ENCODE measurements at places on chromosomes 2 and 18.

GRCh38 chr2:217953011-217953481, 49.7 kb downstream of the TNS1 start:
- DNase-seq: no peak

GRCh38 chr2:240258685-240259084, 118.2 kb upstream of the OTOS start:
- DNase-seq: no peak

- peak; percentile 87 for DNase-seq
These were observed 165.0 kb downstream of the ANKRD44 start for GRCh38 chr2:197145471-197146056.

GRCh38 chr18:74930616-74931015, 278.3 kb downstream of the PTGR3 start:
- DNase-seq: no peak

GRCh38 chr2:239378021-239378917, 22.6 kb downstream of the HDAC4 start:
- DNase-seq: no peak

GRCh38 chr2:71348302-71348701, 16.7 kb downstream of the ZNF638 start:
- DNase-seq: peak; percentile 6

DNA sequence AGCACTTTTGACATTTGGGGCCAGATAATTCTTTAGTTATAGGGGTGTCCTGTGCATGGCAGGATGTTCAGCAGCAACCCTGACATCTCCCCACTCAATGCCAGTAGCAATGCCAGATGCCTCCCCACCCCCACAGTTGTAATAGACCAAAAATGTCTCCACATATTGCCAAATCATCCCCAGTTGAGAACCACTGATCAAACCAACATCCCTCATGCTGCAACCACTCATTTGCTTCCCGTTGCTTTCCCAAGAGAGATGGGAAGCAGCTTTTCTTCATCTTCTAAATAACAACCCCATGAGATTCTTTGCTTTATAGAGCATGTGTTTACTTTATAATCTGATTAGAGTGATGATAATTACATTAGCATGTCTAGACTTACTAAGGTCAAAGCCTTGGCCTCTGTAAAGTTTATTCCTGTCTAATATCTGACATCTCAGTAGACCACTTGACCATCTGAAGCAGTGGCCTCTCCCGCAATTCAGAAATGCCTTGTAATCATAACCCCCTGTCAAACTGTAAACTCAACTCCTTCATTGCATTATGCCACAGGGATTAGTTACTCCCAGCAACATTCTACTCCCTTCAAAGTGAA, 28.7 kb upstream of the C1D start:
- DNase-seq: no peak

DNA sequence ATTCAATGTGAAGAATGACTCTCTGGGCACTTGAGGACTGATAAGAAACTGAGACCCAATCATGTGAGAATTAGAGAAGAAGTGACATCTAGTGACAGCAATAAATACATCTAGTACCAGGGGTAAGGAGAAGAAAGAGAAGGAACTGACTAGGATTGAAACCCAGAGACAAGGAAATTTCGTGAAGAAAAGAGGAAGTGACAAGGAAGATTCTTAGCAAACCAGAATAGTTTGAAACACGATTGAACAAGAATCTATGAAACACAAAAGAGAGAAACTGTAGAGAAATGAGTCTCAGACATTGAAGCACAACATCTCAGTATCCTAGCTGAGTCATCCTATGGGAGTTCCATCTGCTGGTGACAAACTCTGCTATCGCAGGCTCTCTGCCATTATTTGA, 571.9 kb upstream of the PKDCC start:
- DNase-seq: peak; percentile 67

DNA sequence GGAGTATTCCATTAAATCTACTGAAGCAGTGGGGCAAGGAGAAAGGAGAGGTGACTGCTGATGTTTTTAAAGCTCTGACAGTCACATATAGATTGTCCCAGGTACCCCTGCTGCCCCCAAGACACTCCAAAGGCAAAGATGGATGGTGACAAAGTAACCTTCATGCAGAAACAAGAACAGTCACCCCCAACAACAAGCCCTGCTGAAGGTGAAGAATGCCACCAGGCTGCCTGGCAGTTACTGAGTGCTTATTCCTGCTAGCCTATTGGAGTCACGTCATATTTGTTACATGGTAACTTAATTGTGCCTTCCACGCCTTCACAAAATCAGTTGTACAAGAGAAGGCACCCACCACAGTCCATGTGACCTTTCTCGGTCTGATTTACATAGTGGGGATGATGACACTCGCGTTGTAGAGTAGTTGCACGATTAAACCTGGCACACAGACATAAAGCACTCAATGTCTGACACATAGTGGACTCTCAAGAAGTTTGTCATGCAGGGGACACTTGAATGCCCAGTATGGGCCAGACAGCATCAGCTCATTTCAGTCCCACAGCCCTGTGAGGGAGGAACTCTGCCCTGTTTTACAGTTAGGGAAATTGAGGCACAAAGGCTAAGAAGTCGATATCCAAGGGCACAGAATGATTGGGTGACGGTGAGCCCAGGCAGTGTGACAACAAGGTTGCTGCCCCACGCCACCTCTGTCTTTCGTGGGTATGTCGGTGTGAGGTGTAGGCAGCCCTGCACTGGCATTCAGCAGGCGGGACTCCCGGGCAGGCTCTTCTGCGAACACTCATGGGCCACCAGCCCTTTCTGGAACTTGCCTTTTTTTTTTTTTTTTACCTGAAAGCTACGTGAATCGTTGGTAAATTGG, 62.7 kb downstream of the ZCCHC2 start:
- DNase-seq: no peak

- DNase-seq: no peak
These were observed 334.7 kb upstream of the SLC39A10 start for GRCh38 chr2:195322324-195322723.

DNA sequence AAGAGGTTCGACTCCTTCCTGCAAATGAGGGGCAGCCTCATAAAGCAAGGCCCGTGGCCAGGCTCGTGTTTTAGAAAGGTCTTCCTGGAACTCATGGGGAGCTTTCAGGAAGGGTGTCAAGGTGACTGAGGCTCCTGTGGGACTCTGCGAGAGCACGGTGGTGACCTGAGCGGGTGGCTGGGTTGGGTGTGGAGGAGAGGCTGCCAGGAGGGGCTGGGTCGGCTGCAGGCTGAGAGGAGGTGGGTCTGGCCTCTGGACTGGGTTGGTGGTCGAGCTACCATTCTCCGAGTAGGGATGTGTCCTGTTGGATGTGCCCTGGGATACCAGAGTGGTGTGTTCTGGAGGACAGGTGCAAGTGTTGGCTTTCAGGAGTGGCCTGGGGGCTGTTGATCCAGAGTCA, 86.4 kb downstream of the DGKD start:
- no peak for DNase-seq

- peak; percentile 57 for DNase-seq
These were observed 27.7 kb upstream of the MAPRE3 start for GRCh38 chr2:26942543-26943295.

Data from inflammatory macrophage (primary cell).